ENCODE measurements at places on chromosomes 5 and 9.

GRCh38 chr9:96217754-96218693, 84.0 kb downstream of the HSD17B3 start:
- DNase-seq: peak; percentile 67

GRCh38 chr9:131273146-131273855, 3.0 kb downstream of the FAM78A start:
- DNase-seq: no peak

DNA sequence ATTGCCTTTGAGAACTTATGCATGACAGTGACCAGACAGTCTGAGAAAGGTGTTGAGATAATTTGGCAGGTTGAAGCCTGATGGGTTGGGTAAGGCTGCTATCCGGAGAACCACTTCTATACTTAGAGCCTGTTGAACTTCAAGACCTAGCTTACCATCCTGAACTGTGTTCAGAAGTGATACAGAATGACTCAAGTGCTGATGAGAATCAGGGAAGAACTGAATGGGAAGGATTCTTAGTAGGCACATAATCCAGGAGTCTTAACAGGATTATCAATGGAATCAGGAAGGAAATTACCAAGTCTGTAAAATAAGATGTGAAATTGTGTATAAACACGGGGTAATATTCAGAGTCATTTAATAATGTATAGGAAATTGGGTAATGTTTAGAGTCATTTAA, 9.0 kb upstream of the PAPPA start:
- DNase-seq: no peak

DNA sequence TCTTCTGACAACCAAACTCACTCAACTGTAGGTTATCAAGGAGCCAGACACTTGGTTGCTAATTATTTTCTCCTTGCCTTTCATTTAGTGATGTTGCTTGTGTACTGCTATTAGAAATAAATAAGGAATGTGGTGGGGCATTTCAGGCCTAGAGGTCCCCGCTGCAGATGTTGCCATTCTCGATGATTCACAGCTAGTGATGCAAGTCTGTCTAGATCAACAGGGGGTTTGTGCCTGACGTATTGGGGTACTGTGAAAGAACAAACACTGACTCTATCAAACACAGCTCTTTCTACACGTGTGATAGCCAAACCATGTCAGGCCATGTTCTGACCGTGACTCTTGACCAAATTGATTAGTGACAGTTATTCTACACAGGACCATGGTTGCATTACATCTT, 144.7 kb downstream of the OSTF1 start:
- DNase-seq: no peak

DNA sequence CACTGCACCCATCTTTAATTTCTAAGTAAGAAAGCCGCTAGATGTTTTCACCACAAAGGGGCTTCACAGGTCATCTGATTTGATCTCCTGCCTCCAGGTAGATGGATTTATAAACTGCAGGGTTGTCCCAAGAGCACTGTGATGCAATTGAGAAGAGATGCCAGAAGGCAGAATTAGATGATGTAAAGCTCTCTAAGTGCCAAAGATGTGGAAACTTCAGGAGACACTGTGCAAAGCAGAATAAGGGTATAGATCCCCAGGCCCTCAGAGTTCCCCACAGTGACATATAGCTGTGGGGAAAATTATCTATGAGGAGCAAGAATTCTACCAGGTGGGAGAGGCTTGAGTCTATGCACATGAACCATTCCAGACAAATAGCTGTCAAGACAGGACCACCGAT, 90.5 kb downstream of the FSTL4 start:
- DNase-seq: no peak

- no peak for DNase-seq
Observed at GRCh38 chr5:141669520-141669919, 12.5 kb downstream of the ARAP3 start.

DNA sequence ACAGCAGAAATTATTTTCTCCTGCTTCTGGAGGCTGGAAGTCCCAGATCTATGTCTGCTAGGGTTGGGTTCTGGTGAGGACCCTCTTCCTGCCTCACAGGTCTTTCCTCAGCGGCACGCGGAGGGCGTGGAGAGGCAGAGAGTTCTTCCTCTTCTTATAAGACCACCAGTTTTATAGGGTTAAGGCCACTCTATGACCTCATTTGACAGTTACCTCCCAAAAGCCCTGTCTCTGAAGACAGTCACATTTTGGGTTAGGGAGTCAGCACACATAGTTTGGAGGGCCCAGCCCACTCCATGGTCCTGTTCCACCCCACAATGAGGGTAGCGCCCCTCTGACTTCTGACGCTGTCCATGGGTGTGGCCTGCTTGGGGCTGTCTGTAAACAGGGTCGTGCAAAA, 46.7 kb downstream of the TRIP13 start:
- no peak for DNase-seq

GRCh38 chr9:13122756-13123369, 156.6 kb downstream of the MPDZ start:
- no peak for DNase-seq
